Epithelial cell of alveolus of lung (primary cell): ENCODE measurements at places on chromosomes 7 and 10. TPM values are rescaled to one million over a fixed set of nuclear protein-coding genes. Genes with fewer than 3 reads are reported as not detected.

Gene RGR
- total RNA-seq, result not detected in 2 replicates

Gene CLDN3
- not detected in 2 replicates for total RNA-seq

Gene CISD1
- total RNA-seq, result 16.8 and 35.0 TPM in 2 replicates

Gene IRF5
- 0.39 TPM in 1 of 2 replicates, not detected in the other for total RNA-seq

Gene ABCC2
- total RNA-seq, result 1.0 and 3.4 TPM in 2 replicates

Gene UBE2D4
- total RNA-seq, result 10.0 and 10.3 TPM in 2 replicates

Gene TMEM213
- total RNA-seq, result not detected in 2 replicates

Gene SPDYE18
- total RNA-seq, result not detected in 2 replicates

Gene SKIDA1
- 1.7 and 3.0 TPM in 2 replicates for total RNA-seq

Gene RAMP3
- total RNA-seq, result not detected in 2 replicates

Gene ETV1
- total RNA-seq, result 20.8 and 25.9 TPM in 2 replicates

Gene SH2D4B
- total RNA-seq, result 0.13 TPM in 1 of 2 replicates, not detected in the other

Gene ZCWPW1
- 0.52 and 1.8 TPM in 2 replicates for total RNA-seq

Gene MSMB
- total RNA-seq, result not detected in 2 replicates
